ENCODE measurements at places on chromosomes 2 and 18. TPM values are rescaled to one million over a fixed set of nuclear protein-coding genes. Genes with fewer than 3 reads are reported as not detected.

The BIRC6 gene
- total RNA-seq, result 52.5 TPM

The CYP26B1 gene
- 21.0 TPM for total RNA-seq

The ACTG2 gene
- 13.5 TPM for total RNA-seq

The C2orf72 gene
- total RNA-seq, result not detected

The HOXD13 gene
- total RNA-seq, result not detected

The KLF7 gene
- 22.1 TPM for total RNA-seq

The SFT2D3 gene
- 4.7 TPM for total RNA-seq
